ENCODE measurements at places on chromosomes 7 and 10. TPM values are rescaled to one million over a fixed set of nuclear protein-coding genes. Genes with fewer than 3 reads are reported as not detected.

Gene C10orf53
- total RNA-seq, result not detected

Gene OR2A7
- 2.9 TPM for total RNA-seq

Gene TMEM213
- not detected for total RNA-seq

Gene PDE1C
- total RNA-seq, result not detected

Gene OR2A14
- not detected for total RNA-seq

Gene NAT16
- total RNA-seq, result not detected

Gene TAS2R40
- not detected for total RNA-seq

Gene OPN4
- not detected for total RNA-seq

Gene SHOC2
- 40.4 TPM for total RNA-seq

Gene H2BK1
- not detected for total RNA-seq

Gene KAZALD1
- 0.57 TPM for total RNA-seq

Gene TYSND1
- 14.9 TPM for total RNA-seq

GRCh38 chr10:78905015-78905956 lies 163.5 kb upstream of the ZMIZ1 start:
- DNase-seq, result no peak

- DNase-seq, result no peak
These were observed 16.8 kb upstream of the ABCB5 start for GRCh38 chr7:20598459-20599309.

GRCh38 chr7:13262929-13263530 lies 575.6 kb downstream of the ARL4A start:
- no peak for DNase-seq

GRCh38 chr7:149125189-149125862 lies 798 bp downstream of the ZNF425 start:
- DNase-seq, result no peak

DNA sequence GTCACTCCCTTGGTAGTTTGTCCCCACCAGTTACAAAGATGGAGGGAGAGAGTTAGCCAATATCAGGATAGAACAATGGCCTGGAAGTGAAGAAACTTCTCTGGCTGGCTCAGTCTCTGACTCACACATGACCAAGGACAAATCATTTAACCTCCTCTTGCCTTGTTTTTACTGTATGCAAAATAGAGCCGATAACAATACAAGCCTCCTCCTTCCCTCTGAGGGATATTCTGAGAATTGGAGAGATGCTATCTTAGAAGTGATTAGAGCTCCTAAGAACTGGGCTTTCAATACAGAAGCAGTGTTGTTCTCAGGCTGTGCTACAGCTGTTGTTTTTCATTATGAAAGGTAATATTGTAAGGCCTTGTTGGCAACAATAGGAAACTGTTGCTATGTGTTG lies 87.7 kb upstream of the EGR2 start:
- no peak for DNase-seq

DNA sequence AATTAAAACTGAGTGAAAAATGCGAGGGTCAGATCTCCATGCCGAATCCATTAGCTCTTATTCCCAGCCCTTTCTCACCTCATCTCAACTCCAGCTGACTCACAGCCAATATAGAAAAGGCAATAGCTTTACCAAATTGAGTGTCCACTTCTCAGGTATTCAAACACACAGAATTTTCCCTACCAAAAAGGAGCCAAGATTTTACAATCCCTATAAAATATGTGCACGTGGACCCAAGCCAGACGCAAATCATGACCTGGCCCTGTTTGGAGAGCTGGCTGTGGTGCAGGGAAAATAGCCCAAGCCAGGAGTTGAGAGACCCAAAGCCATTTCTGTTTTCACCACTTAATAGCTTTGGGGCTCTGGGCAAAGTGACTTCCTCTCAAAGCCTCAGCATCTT lies 379.7 kb upstream of the AUTS2 start:
- DNase-seq, result no peak

GRCh38 chr7:608361-608760 lies 88.7 kb upstream of the PDGFA start:
- no peak for DNase-seq

GRCh38 chr10:99233689-99234037 lies 2.0 kb downstream of the HPSE2 start:
- DNase-seq, result no peak

DNA sequence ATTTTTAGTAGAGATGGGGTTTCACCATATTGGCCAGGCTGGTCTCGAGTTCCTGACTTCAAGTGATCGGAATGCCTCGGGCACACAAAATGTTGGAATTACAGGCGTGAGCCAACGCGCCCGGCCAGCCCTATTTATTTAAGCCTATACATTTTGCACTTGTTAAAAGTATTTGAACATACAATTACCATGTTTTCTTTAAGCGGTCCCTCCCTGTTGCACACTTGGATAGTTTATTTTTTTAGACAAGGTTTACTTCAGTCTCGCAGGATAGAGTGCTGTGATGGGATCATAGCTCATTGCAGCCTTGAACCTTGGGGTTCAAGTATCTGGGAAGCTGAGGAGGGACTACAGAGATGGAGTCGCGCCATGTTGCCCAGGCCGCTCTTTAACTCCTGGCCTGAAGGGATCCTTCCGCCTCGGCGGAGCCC lies 35.7 kb upstream of the SRRM3 start:
- no peak for DNase-seq

DNA sequence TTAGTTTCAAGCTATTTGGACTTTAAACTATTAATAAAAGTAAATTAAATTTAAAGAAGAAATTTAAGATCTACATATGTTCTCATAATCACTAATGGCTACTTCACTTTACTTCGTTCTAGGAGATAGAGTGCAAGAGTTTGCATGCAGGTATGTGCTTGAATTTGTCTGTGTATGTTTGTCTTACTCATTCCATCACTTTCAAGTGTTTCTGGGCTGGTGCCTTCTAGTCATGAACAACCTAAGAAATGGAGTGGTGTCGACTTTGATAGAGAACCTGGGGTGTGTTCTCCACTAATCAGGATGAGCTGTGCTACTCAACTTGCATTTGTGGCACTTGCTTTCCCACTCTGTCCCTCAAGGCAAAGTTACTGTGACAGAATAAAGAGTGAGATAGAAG lies 169.9 kb downstream of the KCND2 start:
- DNase-seq, result no peak

- peak; percentile 10 for DNase-seq
These were observed 366.3 kb downstream of the ABCA13 start for GRCh38 chr7:48537561-48537960.

GRCh38 chr7:156747718-156748117 lies 107.1 kb downstream of the RNF32 start:
- DNase-seq, result no peak

- no peak for DNase-seq
These were observed 19.1 kb upstream of the ERVW-1 start for GRCh38 chr7:92496876-92497275.

- DNase-seq, result no peak
These were observed 62.6 kb upstream of the HECTD2 start for GRCh38 chr10:91347529-91347928.

DNA sequence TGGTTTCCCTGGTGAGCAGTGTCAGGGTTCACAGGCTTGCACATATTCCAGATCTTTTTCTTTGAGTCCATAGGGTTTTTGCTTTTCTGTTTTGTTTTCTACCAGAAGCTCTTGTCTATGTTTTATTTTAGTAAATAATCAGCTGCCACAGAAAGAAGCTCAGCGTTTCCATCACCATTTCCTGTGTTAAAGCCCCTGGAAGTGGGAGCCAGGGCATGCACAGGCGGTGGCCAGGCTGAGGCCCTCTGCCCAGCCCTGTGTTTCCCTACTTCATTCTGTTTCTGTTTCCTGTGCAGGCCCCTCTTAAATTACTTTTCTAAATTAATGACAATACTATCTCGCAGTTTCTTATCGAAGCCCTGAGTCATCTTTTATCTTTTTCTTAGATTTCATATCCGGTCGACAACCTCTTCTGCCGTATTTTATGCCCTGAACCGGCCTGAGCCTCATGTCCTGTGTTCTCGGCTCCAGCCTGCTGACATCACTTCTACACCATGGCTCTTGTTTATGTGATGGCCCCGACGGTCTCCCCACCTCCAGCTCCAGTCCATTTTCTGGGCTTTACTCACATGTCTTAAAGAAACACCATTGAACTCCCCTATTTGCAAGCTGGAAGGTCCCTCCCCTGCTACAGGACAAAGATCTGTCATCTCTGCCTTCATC lies 442.2 kb downstream of the TCERG1L start:
- DNase-seq, result no peak

Data from activated CD4-positive, alpha-beta T cell treated with anti-CD3 and anti-CD28 coated beads for 36 hours (primary cell).